Activated CD4-positive, alpha-beta T cell treated with anti-CD3 and anti-CD28 coated beads, Interleukin-10, Interleukin-2, amounts not matched to agents 100 ng/mL and 50 ng/mL, durations not matched to agents 16 hours and 8 hours (primary cell): ENCODE measurements at places on chromosomes 12 and 14.

GRCh38 chr12:14958361-14959125, 2.9 kb downstream of the ARHGDIB start:
- DNase-seq = peak; percentile 61

- DNase-seq = no peak
Measured at GRCh38 chr14:98984027-98984718, 287.8 kb downstream of the BCL11B start.

DNA sequence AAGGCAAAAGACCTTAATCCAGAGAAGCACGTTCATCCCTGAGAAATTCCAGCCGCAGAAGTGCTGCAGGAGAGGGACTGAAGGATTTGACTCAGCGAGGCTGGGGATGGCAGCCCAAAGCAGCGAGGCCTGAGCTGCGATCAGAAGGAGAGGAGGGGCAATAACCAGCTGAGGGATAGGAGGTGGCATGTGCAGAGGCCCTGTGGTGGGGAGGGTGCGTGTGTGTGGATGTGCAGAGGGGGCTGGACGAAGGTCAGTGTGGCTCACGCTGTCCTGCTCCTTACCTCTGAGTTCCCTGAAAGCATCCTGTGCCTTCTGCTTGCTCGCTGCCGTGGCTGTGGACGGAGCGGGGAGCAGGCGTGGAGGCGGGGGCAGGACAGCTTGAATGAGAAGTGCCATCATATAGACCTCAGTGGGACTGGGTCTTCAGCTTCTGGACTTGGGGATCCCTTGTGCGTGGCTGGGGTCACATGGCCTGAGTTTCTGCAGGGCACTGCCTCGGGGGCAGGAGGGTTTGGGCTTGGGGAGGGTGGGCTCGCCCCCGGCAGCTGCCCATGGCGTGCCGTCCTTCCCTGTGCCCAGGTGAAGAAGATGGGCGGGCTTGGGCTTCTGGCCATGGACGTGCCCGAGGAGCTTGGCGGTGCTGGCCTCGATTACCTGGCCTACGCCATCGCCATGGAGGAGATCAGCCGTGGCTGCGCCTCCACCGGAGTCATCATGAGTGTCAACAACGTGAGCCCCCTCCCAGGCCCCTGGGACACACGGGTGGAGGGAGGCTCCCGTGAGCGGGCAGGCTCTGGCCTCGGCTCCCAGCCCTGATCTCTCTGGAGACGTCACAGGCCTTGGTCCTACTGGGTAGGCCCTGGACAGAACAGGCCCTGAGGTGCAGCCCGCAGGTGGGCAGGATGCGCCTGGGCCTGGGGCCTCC, 11.0 kb downstream of the ACADS start:
- no peak for DNase-seq

- DNase-seq = no peak
Measured at GRCh38 chr14:19917955-19918518, 2.4 kb upstream of the OR4K5 start.

GRCh38 chr12:17348311-17348710, 741.7 kb downstream of the RERGL start:
- DNase-seq = no peak

GRCh38 chr14:71414631-71415403, 507.6 kb downstream of the PCNX1 start:
- DNase-seq = no peak
